ENCODE measurements at places on chromosomes 1 and 21.

GRCh38 chr1:53246261-53247134 lies 8.2 kb upstream of the MAGOH start:
- DNase-seq = no peak

DNA sequence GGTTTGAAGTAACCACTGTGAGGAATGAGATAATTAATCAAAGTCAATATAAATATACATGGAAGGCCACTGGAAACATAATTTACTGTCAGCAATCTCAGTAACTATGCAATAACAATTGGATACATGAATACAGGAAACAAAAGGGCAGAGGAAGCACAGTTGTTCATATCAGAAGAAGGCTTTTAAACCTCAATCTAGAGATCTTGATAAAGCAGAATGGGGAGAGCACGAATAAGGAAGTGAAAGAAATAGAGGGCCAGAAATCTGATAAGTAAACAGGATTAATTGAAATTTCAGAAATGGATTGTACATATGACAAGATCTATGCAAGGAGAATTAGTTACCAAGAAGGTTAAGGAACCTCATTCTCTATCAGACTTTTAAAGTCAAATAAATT lies 93.0 kb downstream of the EVI5 start:
- DNase-seq = no peak

GRCh38 chr21:24658026-24658425 lies 949.3 kb downstream of the MRPL39 start:
- DNase-seq = no peak

GRCh38 chr1:44276901-44277300 lies 63.6 kb downstream of the DMAP1 start:
- DNase-seq = no peak

DNA sequence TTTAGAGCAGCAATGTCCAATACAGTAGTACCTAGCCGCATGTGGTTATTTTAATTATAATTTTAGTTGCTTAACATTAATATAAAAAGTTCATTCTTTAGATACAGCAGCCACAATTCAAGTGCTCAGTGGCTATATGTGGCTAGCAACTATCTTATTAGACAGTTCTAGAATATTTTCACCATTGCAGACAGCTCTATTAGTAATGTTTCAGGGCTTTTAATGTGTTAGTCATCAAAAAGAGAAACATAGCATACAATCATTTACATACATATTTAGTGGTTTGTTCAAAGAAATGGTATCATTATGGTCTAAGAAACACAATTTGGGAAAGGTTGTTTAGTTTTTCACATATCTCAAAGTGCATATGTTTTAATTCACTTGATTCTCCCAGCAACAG lies 66.6 kb upstream of the DYNLT5 start:
- no peak for DNase-seq

GRCh38 chr1:244254467-244254866 lies 197.2 kb downstream of the ADSS2 start:
- no peak for DNase-seq

GRCh38 chr1:113608399-113608798 lies 150.9 kb downstream of the PHTF1 start:
- no peak for DNase-seq

DNA sequence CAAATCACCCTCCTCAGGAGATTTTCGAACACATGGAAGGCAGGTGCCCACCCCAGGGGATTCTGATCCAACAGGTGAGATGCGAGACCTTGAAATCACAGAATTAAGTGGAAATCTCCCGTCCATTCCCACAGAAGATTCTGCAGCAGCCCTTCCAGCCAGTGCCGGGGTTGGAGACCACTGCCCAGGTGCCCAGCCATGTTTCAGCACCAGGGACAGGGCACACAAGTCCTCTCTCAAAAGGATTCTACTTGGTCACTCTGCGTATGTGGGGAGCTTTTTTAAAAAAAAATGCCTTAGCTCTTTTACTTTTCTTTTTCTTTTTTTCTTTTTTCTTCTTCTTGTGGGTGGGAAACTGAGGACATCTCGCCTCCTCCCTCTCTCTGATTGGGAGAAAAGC lies 80.7 kb downstream of the VWA5B1 start:
- DNase-seq = no peak

GRCh38 chr1:224256640-224257039 lies 73.3 kb downstream of the NVL start:
- no peak for DNase-seq

DNA sequence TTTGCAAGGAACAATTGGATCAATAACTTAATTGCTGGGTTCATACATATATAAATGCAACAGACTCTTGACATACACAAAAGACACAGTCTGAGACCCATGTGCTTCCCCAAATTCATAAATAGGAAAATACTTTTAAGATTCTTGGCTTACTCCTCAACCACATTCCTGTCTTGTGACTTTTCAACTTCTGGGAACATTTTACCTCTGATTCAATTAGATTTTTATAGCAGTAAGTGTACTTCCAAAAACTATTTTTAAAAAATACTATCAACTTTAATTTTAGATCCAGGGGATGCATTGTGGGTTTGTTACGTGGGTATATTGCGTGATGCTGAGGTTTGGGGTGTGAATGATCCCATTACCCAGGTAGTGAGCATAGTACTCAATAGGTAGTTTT lies 406.7 kb downstream of the RPS6KC1 start:
- DNase-seq = no peak

GRCh38 chr1:14725238-14725637 lies 126.8 kb downstream of the KAZN start:
- DNase-seq = no peak

GRCh38 chr1:198387587-198387986 lies 152.9 kb downstream of the ATP6V1G3 start:
- no peak for DNase-seq

DNA sequence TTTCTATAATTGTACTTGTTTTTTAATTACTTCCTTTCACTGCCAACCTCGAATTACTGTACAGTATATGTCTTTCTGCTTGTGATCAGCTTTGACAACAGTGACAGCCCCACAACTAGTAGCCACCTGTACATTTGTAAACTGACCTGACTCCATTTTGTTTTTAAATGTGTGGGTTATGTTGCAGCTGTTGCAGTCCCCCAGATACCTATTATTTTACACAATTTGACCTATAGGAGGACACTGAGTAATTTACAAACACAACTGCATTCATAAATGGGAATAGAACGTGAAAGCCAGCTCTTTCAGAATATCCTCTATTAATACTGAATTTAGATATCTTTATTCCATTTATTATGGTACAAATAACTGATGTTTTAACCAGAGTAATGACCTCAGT lies 2.5 kb upstream of the VAMP3 start:
- no peak for DNase-seq

GRCh38 chr1:162206300-162206699 lies 136.8 kb downstream of the NOS1AP start:
- DNase-seq = no peak

DNA sequence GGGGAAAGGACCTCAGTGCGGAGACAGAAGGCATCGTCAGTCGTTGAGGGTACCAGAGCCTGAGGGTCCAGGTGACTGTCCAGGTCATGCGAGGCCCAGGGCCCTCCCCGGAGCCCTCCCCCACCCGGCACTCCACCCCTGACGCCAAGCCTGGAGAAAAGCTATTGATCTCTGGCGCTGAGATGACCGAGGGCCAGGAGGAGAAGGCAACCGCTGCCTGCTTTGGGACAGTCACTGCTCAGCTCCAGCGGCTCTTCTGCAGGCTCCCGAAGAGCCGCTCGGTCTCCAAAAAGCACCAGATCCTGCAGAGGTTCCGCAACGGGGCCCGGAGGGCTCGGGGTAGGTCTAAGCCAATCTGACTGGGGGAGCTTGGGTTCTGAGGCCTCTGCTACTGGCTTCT lies 10.9 kb downstream of the RASSF5 start:
- no peak for DNase-seq

GRCh38 chr1:172821609-172822274 lies 162.8 kb downstream of the FASLG start:
- peak; percentile 15 for DNase-seq
